ENCODE measurements at places on chromosomes 6 and 20.

- DNase-seq = no peak
These were observed 57.0 kb downstream of the RNF144B start for GRCh38 chr6:18444111-18444510.

GRCh38 chr6:90952176-90952575, 365.3 kb upstream of the MAP3K7 start:
- DNase-seq = no peak

DNA sequence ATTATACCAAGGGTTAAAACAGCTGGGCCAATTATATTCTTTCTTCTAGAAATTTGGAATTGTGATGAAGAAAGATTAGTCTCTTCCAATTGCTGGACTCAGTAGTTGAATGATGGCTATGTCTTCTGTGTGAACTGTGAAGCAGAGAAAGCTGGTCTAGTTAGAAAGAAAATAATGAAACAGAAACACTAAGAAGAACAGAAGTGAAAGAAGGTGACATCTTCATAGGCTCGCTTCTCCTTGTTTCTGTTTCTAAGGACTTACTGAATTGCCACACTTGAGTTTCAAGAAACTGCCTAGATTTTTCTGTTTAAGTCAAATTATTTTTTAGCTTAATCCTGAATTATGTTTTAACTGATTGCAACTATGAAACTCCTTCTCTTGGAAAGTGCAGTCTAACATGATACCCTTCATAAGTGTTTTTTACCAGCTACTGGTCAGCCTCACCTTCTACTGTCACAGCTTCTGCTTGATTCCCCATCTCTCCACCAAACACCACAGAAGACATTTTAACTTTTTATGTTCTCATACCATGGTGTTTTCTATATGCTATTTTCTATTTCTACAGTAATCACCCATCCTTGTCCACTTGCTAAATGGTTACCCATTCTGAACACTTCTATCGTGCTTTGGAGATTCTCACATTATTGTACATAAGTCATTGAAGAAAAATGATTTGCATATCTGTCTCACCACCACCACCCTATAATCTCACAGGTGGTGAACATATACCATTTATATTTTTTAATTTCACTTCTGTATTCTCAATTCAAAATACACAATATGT, 268.8 kb downstream of the GRIK2 start:
- DNase-seq = no peak

DNA sequence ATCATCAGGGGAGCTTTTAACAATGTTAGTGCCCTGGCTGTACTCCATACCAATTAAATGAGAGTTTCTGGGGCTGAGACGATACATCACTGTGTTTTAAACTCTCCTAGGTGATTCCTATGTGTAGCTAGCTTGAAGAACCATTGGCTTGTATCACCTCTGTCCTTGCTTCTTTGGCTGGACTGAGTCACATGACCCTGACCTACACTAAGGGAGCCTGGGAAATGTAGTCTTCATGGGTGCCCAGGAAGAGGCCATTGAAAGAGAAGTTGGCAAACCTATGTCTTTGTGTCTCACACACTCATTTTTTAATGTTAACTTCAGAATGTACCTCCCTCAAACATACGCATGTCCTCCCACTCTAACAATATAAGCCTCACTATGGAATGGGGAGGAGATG, 506.6 kb downstream of the DHX35 start:
- DNase-seq = no peak

- no peak for DNase-seq
These were observed 931.1 kb downstream of the KIF16B start for GRCh38 chr20:15642109-15642508.
